ENCODE measurements at places on chromosomes 6 and 20.

- DNase-seq = no peak
Measured at GRCh38 chr20:44717986-44718385, 2.8 kb downstream of the CCN5 start.

DNA sequence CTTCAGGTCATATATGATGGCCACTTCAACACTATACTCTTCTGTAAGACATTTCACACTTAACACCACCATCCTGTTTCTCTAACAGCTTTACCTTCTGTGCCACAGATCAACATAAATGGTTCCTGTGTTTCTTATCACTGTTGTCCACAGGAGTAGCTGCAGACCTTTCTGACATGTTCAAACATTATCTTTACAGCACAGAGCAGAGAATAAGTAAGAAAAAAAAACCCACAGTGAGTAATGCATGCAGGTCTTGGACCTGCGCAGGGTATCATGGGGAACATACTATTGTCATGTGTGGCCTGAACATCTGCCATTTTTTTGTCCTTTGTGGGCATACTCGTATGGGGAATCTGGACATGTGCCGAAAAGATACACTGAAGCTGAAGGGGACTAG lies 161.9 kb downstream of the KIF16B start:
- DNase-seq = no peak

- DNase-seq = no peak
Measured at GRCh38 chr6:33070909-33071308, 2.5 kb downstream of the HLA-DPA1 start.

DNA sequence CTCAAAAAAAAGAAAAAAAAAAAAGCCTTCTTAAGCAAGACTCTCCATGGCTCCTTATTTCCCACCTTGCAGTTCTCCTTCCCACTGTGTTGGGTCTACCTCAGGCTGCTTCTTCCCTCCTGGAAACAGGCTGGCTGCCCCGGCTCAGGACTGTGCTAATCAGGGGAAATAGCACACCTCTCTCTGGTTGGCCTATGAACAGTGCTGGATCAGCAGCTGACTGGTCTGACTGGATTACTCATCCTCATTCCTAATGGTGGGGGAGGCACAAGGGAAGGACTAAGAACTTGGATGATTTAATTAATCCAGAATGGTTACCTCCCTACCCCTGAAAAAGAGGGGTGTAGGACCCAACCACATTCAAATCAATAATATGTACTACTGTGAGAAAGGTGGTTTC lies 3.9 kb upstream of the SRSF3 start:
- DNase-seq = no peak

DNA sequence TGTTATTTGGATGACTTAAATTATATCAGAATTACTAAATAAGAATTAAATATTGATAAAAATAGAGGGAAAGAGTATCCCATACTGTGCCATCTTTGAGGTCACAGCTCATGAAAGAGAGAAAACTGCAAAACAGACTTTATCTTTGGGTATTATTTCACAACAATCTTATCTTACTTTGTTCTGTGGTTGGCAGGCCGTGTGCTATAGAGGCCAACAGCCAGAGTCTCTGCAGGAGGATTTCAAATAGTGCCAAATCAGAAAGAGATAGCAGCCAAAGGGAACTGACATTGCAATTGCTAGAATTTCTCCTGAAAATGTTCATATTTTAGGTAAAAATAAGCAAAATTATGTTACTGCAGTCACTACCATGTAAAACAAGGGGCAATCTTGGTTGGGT lies 354.2 kb downstream of the GRIK2 start:
- no peak for DNase-seq

DNA sequence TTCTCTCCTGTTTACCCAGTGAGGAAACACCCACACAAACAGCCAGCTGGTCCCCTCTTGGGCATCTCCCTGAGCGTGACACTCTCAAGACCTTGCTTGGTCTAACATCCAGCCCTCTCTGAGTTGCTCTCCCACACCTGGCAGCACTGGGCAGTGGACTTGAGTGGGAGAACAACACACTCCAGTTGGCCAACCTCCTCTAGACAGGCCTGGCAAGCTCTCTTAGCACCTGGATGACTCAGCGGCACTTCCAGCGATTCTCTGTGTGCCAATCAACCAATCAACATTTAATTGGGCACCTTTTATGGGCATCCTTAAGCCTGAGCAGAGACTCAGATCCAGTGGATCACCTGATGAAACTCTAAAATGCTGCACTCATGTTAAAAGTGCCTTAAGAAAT lies 76.6 kb upstream of the QKI start:
- no peak for DNase-seq
